ENCODE measurements at places on chromosomes 16 and 17. TPM values are rescaled to one million over a fixed set of nuclear protein-coding genes. Genes with fewer than 3 reads are reported as not detected.

MYL11 gene
- total RNA-seq, result not detected

PPM1E gene
- total RNA-seq, result not detected

DNA sequence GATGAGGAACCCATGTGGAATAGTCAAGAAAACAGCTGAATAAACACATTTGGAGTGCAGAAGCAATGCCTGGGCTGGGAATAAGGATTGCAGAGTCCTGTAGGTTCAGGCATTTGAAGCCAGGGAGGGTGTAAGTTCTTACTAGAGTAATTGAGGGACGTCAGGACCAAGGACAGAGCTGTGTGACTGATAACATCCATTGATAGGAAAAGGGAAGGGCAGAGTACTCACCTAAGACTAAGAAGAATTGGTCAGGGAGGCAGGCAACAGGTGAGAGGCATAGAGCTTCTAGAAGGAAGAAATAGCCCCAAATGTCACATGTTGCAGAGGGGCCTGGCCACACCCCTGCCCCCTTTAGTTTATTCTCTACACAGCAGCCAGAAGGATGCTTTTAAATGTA is 79.8 kb upstream of the TMEM132E start:
- DNase-seq, result no peak

GSE1 gene
- 57.2 TPM for total RNA-seq

- DNase-seq, result no peak
Measured at GRCh38 chr17:51699303-51699702, 439.0 kb downstream of the UTP18 start.

DNA sequence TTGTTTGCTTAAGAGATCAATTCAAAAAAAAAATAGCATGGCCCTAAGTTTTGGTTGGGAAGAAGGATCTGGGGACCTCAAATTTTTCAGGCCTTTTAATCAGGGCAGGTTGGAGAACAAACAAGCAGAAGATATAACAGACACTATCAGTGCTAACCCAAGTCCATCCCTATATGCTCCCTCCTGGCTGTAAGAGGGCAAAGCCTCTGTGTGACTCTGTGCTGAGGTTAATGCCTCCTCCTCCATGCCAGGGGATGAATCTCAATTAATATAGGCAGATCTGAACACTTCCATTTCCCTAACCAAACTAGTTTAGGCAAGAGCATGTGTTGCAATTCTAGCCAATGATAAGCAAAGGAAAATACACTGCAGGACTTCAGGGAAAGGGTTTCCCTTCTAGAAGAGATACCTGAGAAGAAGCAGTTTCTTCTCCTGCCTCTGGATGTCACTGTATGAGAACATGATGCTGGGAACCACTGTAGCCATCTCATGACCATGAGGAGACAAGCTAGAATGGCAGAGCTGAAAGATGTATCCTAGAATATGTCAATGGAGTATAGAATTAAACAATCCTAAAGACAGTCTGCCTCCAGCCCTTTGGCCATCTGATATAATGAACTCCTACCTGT is 76.0 kb downstream of the CHD9NB start:
- DNase-seq, result no peak

DNA sequence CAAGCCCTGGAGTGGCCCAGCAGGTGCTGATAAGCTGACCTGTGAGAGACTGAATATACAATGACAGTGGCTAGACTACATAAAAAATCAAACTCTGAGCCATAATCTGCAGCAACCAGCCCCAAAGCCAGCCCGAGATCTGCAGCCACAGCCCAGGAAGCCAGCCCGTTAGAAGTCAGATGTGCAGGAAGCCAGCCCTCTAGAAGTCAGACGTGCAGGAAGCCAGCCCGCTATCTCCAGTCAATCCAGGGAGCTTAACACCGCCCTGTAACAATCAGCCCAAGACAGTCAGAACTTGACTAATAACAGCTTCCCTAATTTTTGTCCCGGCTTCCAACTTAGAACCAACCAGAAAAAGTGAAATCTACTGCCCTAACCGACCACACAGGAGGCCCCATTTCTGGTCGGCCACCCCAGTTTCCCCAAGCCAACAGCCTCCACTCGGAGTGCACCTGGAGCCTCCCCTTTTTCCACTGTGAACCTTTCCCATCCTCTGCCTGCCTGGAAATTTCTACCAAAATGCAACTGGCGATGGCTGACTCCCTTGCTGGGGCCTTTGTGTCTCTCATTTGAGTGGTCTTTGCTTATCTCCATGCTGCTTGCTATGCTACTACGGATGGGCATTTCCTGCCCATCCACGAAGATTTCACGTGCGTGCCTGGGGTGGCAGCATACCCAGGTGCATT is 769.3 kb downstream of the KCNJ18 start:
- DNase-seq, result no peak

GRCh38 chr16:56005958-56006357 is 130.8 kb upstream of the CES5A start:
- DNase-seq, result no peak

DNA sequence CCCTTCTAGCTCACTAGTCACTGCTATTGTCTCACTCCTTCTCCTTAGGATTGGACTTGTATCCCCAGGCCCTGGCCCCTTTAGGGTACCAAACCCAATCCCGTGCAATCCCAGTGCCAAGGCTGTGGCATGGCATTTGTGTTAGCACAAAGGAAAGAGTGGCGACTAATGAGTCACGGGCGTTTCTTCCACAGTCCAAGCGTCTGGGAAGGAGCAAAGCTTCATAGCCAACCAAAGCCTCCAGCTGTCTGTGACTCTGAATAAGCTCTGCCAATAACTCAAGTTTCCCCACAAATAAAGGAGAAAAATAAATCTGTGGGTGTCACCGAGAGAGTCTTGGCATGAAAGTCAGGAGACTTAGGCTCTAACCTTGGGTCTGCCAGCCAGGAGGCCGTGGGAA is 54.6 kb upstream of the COX10 start:
- DNase-seq, result no peak

- DNase-seq, result no peak
Measured at GRCh38 chr17:77148940-77149510, 8.3 kb downstream of the SEC14L1 start.

DNA sequence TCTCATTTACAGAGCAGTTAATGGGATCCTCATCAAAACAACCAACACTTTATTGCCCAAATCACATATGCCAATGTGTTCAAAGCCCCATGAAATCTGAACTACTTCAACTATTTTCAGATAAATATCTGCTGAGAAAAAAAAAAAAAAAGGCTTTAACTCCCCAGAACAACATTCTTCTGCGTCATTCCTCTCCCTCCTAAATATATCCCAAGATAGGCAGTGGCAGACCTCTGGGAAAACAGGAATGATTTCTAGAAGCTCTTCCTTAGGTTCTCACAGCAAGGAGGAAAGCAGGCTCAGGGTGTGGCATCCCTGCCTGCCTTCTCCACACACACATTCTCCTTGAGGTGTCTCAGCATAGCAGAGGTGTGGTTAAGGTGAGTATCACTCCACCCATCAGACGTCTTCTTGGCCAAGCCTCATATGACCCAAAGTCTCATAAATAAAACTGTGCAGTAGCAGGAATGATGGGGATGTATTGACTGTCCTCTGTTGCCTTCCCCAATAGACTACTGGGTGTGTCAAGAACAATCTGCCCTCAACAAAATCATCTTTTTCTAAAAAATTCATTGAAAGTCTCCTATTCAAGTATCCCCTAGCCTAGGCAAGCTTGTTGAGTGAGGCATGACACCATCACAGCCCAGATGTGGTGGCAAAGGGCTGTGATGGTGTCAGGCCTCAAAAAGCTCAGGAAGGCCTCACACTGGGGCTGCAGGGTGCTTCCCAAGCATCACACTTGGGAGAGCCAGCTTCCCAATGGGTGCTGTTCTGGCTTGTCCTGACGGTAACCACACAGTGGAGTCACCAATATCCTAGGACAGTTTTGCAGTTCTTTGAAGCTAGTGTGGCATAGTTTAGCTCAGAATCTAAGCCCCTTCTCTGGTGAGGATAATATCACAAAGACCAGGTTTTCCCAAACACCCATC is 135.4 kb upstream of the SOX9 start:
- DNase-seq, result no peak

DNA sequence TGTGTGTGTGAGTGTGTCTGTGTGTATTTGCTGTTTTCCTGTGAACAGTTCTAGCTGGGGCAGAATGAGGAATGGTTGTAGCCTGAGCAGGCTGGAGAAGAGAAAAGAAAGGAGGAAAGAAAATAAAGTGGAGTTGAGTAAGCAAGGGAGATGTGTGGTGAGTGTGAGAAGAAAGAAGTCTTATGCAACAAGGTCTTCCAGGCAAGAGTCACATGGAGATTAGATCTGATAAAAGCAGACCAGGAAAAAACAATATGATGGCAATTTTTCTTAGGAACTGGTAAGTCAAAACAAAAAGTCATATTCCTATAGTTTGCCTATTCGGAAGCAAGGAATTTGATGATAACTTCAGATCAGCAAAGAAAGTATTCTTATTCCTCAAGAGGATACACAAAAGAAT is 125.0 kb downstream of the HS3ST3A1 start:
- no peak for DNase-seq

- no peak for DNase-seq
Measured at GRCh38 chr17:73324711-73325526, 13.1 kb upstream of the CDC42EP4 start.

DNA sequence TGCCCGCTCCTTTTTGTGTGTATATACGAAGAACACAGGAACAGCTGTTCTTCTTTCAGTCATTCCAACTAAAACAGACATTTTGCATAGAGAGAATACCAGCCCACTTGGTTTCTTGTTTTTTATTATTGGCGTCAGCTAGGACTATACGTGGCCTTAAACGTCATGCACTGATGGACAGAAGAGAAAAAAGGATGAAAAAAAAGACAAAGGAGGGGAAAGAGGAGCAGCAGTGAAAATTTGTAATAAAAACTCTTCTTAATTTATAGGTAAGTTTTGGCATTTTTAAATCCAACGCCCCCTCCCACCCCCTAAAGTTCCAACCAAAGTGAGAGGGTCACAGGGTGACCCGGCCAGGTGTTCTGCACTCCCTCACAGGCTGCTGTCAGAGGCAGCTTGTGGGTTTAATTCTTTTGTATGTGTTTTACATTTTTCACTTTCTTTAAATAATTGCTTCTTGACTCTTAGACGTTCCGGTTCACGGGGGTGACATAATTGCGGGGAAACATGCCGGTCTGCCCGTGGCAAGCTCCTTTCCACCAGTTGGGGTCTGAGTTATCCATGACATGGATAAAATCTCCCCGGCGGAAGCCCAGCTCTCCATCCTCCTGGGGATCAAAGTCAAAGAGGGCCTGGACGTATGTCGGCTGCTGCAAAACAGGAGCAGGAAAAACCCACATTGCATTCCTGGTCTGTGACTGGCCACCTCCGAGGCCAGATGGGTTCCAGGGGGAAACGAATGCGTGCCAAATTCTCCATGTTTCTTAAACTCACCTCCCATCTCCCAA is 30.9 kb upstream of the SLC25A19 start:
- DNase-seq, result no peak

- no peak for DNase-seq
Measured at GRCh38 chr17:55601874-55602364, 90.7 kb upstream of the SMIM36 start.

LRRC46 gene
- not detected for total RNA-seq

DNA sequence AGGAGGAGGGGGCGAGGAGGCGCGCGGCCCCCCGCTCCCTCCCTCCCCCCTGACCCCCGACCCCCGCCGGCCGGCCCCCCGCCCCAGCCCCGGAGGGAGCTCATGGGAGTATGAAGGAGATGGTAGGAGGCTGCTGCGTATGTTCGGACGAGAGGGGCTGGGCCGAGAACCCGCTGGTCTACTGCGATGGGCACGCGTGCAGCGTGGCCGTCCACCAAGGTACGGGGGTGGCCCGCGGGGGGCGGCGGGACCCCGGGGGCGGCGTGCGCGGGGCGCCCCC is 390 bp downstream of the MLLT6 start:
- no peak for DNase-seq

DNA sequence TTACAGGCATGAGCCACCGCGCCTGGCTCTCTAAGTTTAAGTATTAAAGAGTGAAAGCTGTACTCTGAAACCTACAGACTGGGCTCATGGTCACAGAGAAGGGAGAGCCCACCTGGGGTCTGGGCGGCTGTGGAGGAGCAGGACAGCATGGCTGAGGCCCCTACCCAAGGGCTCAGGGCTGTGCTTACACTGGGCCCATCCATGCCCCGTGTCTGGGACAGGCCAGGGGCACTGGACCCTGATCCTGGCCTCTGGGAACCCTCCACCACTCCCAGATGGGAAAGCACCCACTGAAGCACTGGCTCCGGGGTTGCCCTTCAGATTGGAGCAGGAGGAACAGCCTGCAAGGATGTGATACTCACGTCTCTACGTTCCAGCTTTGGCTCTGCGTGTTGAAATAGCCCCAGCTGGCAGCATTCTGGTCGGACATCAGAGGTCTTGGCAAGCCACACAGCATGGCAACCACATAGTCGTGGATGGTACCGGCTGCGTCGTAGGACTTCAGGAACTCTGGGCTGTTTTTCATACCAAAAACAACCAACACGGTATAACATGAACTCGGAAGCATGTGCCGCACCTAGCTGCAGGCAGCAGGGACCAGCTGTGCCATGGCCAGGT is 13.0 kb downstream of the SHPK start:
- DNase-seq, result no peak

DNA sequence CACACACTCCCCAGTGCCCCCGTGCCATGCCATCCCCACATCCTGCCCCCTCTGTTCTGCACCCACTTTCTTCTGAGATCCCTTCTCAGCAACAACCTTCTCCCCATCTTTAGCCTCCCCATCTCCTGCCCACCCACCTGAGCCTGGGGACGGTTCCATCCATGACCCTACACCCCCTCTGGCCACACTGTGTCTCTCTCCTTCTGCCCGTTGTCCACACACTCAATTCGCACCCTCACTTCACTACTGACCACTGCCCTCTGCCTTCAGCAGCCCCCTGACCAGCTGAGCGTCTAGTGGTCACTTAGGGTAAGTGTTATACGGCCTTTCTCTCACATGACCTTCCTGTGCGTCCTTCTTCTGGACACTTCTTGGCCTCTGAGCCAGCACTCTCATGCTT is 6.1 kb downstream of the ARHGAP27 start:
- DNase-seq, result no peak

MYH11 gene
- total RNA-seq, result 2,544 TPM

RDM1 gene
- total RNA-seq, result not detected

PSMB3 gene
- total RNA-seq, result 137 TPM

TEKT1 gene
- not detected for total RNA-seq

DNA sequence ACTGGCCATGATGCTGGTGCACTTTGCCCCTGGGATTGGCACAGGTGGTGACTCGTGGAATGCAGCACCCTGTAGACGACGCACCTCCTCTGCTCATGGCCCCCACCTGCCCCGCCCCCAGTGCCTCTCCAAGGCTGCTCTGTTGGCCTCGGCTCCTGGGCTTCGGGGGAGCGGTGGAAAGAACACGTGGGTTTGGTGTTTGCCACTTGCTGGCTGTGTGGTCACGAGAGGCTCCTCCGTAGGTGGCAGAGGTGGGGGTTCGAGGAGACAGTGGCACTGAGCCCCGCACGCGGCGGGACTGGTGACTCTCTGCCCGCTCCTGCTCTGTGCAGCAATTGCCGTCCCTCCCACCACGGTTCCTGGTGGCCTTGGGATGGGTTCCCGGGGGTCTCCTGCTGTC is 82.8 kb upstream of the ZNF750 start:
- no peak for DNase-seq

- peak; percentile 91 for DNase-seq
Measured at GRCh38 chr17:76265624-76266243, 586 bp downstream of the UBALD2 start.

- DNase-seq, result no peak
Measured at GRCh38 chr16:81261049-81261648, 22.7 kb downstream of the BCO1 start.

PIK3R5 gene
- 18.0 TPM for total RNA-seq

CD79B gene
- 5.1 TPM for total RNA-seq

All from posterior vena cava (tissue), 2 donors.